ENCODE measurements at places on chromosomes 13 and 19.

- DNase-seq: no peak
These were observed 3.7 kb upstream of the ZNF554 start for GRCh38 chr19:2815923-2816322.

DNA sequence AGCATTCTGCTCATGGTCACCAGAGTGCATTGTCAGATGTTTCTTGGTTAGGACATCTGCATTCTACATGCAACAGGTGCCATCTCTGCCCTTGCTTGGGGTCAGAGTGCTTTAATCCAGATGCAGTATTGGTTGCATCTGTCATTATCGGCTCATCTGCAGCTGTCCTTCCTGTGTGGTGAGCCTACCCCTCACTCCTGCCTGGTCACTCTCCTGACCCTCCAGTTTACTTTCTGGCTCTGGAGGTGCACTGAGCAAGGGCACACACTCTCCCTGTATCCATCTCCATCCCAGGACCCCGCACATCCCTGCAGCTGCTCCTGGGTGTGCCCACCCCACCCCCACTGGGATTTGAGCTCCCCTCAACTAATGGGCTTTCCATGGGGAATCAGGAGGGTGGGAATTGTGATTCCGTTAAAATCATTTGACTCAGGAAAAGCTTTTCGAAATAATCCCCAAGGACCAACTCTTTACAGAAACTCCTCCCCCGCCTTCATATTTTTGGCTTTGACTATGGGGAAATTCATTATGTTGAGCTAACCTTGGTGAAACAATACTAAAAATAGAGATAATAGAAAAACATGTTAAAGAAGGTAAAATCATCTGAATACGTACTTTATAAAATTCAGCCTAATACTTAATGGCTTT lies 70.2 kb downstream of the COL4A2 start:
- no peak for DNase-seq

DNA sequence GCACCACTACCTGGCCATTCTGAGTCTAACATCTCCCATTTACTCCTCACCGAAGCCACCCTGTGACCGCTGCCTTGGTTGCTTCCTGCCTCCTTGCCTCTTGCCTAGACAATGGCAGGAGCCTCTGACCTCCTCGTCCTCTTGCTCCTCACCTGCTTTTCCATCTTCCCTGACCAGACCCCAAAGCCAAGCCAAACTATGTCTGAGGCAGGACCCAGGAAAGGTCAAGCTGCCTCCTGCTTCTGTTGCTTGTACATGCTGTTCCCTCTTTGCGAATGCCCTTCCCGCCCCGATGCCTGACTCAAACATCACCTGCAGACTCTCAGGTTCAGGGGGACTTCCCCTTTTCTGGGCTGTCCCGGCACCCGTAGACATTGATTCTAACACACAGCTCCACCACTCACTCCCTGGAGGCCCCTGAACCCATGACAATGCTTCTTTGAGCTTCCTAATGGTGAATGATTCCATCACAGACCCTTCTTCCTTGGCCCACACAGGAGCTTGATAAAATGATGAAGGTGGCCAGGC lies 60.8 kb downstream of the F2RL3 start:
- DNase-seq: no peak

DNA sequence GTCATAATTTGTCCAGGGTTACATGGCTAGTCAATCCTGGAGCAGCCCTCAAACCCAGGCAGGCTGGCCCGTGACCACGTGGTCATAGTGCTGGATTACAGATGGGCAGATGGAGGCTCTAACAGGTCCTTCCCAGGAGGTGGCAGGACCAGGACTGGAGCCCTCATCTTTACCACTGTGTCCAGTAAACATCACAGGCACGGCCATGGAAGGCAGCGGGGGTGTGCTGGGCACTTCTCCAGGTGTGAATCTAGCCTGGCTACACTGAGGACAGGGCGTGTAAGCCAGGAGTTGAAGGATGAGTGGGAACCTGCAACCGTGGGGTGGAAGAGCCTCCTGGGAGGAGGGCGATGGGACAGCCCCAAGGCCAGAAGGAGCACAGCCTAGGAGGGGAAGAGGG lies 6.1 kb downstream of the CIC start:
- DNase-seq: no peak

GRCh38 chr19:30719189-30719998 lies 347.2 kb downstream of the ZNF536 start:
- DNase-seq: no peak
